ENCODE measurements at places on chromosomes 4 and X. TPM values are rescaled to one million over a fixed set of nuclear protein-coding genes. Genes with fewer than 3 reads are reported as not detected.

The CBLL2 gene
- polyA plus RNA-seq = not detected

The AWAT2 gene
- not detected for polyA plus RNA-seq

The SMIM10L2A gene
- 0.73 TPM for polyA plus RNA-seq

The UNC5C gene
- 12.5 TPM for polyA plus RNA-seq

The BEX4 gene
- 356 TPM for polyA plus RNA-seq

The PLS3 gene
- polyA plus RNA-seq = 174 TPM

The MFSD8 gene
- 47.7 TPM for polyA plus RNA-seq

The CCDC158 gene
- not detected for polyA plus RNA-seq
